DMS79 treated with DMSO at 0.1 percent for 48 hours (cell line): ENCODE measurements at places on chromosomes 6 and 20.

DNA sequence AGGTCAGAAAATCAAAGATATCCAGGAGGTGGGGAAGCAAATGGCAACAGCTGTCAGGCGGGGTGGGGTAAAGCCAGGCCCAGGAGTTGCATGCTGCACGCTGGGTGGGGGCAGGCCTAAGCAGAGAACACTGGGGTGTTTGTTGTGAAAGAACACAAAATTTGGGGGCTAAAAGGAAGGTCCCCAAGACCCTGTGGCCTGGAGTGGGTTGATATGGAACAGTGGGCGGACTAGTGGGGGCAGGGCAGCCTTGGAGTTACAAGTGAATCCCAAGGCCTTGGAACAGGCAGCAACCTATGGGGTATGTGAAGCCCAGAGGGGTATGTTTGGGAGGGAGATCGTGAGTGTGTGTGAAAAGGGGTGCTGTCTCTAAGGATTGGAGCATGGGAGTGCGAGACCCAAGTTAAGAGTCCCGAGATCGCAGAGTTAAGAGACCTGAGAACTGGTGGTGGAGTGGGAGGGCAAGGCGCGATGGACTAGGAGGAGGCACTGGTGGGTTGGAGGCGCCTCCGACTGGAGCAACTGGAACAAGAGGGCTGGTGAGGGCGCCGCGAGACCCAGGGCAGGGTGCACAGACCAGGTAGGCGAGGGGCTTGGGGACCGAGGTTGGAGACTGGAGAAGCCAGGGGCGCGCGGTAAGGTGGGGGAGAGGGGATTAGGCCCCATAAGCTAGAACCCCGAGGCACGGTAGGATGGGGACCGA lies 658 bp downstream of the CUL7 start:
- peak; percentile 23 for DNase-seq

DNA sequence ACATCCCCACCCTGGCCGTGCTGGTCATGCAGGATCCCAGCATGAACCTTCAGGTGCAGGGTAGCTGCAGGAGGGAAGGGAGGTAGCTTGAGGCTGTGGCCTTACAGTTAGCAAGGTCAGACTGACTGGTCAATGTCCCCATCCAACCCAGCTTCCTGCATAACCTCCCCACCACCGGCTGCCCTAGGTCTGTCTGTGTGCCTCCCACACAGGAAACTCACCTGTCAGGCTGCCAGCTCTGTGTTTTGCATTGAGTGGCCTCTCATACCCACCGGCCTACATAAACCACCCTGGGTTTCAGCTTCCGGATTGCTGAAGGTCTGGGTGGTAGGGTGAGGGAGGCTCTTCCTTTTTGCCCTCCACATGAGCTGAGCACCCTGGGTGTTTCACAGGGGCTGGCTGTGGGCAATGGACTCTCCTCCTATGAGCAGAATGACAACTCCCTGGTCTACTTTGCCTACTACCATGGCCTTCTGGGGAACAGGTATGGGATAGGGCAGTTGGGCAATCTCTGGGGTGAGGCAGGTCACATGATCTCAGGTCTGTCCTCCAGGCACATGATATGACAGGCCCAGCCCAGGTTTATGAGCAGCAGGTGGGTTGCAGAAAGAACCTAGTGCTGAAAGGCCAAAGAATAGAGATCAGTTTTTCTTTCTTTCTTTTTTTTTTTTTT lies 1.8 kb downstream of the CTSA start:
- no peak for DNase-seq

GRCh38 chr6:46035242-46035641 lies 19.6 kb upstream of the CLIC5 start:
- DNase-seq: no peak

DNA sequence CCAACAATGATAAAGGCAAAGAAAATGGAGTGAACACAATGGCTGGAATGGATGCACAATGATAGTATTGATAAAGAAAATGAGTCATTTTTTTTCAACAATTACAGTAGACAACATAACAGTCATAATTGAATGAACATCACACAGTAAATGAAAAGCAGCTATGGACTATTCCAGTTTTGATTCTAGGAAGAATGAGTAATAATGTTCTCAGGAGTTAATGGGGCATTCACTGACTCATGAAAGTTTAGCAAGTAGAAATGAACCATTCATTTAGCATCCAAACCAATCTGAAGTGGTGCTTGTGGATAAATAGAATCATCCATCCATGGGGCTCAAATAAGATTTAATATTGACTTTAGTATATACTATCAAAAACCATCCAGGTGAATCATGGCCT lies 1029.5 kb upstream of the GJE1 start:
- DNase-seq: peak; percentile 97

DNA sequence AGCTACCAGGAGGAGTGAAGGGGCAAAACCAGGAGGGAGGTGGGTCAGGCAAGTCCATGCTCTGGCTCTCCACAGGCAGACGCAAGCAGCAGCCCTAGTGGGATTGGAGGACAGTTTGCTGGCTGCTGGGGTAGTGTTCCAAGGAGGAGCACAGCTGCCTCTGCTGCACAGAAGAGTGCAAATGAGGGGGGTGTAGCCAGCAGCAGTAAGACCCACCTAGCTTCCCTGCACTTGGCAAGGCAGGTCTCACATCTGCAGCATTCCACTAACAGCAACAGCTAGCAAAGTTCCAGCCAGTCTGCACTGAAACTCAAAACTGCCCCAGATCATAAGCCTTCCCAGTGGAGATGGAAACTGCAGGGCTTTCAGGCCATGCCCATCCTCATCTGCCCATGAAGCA lies 405.0 kb downstream of the UTRN start:
- no peak for DNase-seq

GRCh38 chr6:147722158-147722557 lies 213.7 kb downstream of the SAMD5 start:
- DNase-seq: no peak

GRCh38 chr20:6767536-6768227 lies at the start of gene BMP2:
Gene BMP2 (plus strand): TSS chr20:6767686. CDS start chr20:6770127, 2,441 bp downstream.
- peak; percentile 20 for DNase-seq

DNA sequence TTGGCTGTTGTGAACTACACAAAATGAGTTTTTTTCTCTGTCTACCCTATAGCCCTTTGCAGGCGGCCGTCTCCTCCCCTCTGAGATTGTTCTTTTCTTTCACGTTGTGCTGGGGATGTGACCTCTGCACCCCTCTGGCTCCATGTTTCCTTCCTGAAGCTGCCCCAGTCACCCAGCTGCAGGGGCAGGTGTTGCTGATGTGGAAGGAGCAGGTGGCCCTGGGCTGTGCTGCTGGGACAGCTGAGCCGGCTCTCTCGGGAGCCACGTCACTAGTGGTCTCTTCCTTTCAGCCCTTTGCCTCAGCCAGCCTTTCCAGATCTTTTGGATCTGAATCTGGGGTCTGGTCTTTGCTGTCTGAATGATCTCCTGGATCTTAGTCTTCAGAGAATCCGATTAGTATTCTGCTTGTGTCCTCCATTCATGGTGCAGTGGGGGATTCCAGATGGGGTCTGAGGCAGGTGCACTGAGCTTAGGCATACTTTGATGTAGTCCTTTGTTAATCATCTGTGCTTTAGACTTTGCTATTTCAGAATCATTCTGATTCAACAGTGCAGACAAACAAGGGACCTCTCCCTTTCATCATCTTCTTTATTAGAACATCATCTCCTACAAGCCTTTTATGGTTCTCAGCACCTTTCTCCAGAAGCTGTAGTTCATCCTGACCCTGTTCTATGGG lies 31.4 kb downstream of the TMEM181 start:
- DNase-seq: no peak

DNA sequence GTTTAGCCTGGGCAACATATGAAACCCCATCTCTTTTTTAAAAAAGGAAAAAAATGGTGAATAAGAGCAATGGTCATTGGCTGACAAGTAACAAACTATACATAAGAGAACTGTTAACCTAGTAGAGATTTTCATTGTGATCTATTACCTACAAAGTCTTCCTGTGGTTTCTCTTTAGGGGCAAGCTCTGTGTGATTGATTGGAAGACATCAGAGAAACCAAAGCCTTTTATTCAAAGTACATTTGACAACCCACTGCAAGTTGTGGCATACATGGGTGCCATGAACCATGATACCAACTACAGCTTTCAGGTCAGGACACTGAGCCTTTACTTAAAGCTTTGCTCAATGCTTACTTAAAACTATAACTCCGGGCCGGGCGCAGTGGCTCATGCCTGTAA lies 19.2 kb downstream of the MGME1 start:
- no peak for DNase-seq

GRCh38 chr20:43835944-43836508 lies 78.6 kb upstream of the TOX2 start:
- no peak for DNase-seq

DNA sequence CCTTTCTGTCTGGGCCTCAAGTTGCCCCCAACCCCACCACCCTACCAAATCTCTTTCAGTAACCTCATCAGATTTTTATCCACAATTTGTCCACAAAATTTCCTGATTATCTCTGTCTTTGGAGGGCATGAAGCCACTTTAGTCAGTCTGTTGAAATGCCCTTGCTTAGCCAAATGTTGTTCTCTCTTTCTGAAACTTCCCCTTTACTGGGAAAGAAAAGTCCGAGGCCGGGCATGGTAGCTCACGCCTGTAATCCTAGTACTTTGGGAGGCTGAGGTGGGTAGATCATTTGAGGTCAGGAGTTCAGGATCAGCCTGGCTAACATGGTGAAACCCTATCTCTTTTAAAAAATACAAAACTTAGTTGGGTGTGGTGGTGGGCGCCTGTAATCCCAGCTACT lies 33.8 kb downstream of the TOMM6 start:
- no peak for DNase-seq

DNA sequence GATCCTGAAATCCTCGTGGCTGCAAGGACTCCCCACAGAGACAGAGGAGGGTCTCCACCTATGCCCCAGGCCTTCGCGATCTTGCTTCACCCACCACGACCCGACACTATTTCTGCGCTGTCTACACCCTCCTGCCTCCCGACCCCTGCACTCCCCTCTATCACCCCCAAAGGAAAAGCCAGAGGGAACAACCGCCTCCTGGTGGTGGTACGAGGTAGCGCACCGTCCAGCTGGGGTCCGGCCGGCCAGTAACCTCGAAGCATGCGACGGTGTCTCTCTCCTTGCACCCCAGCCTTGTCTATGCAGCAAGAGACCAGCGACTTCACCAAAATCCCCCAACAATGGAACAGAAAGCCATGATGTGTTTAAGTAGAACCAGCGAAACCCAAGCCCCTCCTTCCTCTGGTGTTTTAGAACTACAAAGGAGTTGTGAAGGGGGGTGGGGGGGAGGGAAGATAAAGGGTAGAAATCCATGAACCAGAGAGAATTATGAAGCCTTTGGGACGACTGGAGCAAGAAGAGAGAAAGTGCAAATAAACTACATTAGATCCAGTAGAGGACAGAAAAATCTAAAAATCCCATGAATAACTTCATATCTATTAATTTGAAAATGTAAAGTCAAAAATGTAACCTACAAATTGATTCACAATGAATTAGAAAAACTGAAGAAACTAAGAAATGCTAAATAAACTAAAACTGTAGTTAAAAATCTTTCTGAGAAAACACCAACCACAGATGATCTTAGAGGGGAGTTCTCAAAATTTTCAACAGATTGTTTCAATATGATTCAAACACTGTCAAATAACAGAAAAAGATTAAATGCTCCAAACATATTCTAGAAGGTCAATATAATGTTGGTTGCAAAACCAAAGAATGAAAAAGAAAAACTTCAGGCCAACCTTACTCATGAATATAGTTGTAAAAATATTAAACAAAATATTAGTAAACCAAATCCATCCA lies 168.0 kb downstream of the CDK19 start:
- no peak for DNase-seq

GRCh38 chr6:44038543-44039065 lies 88.6 kb downstream of the MRPL14 start:
- no peak for DNase-seq

DNA sequence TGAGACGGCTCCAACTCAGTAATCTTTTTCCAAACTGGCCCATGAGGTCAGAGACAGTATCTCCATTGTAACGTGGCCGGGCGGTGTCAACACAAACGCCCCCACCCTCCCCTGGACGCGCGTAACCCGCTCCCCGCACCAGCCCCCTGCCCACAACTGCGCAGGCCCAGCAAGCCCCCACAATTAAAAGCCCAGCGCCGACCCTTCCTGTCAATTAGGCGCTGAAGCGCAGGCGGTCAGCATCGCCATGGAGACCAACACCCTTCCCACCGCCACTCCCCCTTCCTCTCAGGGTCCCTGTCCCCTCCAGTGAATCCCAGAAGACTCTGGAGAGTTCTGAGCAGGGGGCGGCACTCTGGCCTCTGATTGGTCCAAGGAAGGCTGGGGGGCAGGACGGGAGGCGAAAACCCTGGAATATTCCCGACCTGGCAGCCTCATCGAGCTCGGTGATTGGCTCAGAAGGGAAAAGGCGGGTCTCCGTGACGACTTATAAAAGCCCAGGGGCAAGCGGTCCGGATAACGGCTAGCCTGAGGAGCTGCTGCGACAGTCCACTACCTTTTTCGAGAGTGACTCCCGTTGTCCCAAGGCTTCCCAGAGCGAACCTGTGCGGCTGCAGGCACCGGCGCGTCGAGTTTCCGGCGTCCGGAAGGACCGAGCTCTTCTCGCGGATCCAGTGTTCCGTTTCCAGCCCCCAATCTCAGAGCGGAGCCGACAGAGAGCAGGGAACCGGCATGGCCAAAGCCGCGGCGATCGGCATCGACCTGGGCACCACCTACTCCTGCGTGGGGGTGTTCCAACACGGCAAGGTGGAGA lies at the start of the genes HSPA1A and HSPA1L:
Gene HSPA1A, plus strand, starts transcription at position 519 of the 814 bp plus-strand sequence. Its CDS starts 214 bp downstream, at position 733.
Gene HSPA1L, minus strand, starts transcription at position 259 of the 814 bp plus-strand sequence. CDS start 3,311 bp downstream, outside the sequence.
- peak; percentile 92 for DNase-seq

DNA sequence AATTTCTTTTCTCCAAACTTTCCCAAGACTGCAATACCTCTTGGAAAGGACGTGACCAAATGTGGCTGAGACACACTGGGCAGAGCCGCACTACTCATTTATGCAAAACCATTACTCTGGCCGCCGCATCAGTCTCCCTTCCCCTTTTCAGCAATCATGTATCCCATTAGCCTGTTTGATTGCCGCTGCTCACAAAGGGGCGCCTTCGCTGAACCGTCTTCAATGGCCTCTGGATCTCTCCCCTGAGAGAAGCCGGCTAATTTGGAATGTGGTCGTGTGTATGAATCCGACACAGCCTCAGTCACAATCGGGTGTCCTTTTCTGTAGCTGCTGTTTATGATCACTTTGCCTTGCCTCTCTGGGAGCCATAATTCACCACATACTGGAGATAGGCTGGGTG lies 361.1 kb downstream of the ZFAND3 start:
- DNase-seq: no peak

DNA sequence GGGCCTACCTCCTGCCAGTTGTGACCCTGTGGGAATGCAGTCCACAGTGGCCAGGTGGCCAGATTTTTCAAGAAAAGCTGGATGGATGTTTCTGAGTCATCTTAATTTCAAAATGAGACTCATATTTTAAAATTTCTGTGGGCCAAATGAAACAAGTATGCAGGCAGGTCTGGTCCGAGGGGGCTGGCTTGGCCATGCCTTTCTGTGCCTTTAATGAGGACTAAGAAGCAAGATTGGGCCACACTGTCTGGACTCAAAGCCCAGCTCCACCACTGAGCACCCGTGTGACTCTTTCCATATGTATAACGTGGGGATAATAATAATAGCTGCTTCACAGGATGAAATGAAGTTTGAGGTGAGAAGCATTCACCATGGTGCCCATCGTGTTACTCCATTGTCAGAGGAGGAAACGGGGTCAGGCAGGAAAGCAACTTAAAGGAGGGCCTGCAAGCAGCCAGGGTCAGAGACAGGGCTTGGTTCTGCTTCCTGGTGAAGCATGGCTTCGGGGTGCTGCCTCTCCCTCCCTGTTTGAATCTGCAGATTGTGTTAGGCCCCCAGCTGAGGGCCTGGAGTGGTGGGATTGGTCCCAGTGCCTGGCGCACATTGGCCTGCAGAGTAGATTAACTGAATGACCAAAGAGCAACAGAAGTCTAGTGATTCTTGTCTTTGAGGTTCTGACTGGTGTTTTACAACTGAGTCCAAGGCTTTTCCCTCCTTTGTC lies 3.8 kb downstream of the SOX12 start:
- DNase-seq: no peak
